Occipital lobe (tissue), 3 donors: ENCODE measurements at places on chromosomes 1 and 21.

DNA sequence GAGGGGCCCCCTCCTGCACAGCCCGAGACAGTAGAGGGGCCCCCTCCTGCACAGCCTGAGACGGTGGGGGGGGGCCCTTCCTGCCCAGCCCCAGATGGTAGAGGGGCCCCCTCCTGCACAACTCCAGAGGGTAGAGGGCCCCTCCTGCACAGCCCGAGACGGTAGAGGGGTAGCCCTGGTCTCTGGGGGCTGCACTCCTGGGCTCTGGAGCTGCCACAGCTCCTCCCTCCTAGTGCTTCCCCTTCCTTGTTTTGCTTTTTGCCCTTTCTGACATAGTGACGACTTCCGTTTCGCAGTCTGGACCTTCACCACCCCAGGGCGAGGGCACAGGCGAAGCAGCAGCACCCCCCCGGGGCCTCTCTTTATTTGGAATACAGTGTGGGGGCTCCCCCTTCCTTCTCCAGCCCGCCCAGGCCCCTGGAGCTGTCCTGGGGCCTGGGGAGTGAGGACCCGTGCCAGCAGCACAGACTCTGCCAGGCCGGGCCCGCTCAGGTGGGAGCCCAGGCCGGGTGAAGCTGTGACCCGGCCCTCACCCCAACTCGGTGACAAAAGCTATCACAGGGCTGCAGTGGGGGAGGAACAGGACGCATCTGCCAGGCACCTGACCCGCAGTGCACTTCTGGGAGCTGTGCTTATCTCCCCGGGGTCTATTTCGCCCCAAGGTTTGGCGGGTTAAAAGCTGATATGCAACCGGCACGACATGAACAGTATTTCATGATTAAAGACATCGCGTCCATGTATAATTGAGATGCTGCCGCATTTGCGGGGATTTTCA is 1.1 kb upstream of the PRXL2B start:
- peak; percentile 22 for DNase-seq

- DNase-seq: no peak
Observed at GRCh38 chr1:173469656-173470055, 7.5 kb upstream of the PRDX6 start.

DNA sequence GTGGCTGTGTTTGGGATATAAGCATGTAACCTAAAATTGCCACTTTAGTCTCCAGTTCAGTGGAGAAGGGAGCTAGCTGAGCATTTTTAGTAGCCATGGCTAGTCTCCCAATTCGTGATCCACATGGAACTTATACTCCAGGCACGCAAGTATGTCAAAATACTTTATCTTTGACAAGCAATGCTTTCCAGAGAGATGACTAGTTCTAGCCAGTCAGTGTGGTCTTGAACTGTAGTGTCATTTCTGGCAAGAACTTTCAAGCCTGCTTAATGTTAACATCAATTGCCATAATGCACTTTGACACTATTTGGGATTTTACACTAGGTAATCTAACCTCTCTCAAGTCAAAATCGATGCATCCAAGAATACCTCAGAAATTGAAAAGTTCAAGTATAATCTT is 660.0 kb downstream of the PTPRC start:
- DNase-seq: no peak

GRCh38 chr1:113388017-113388620 is 2.2 kb upstream of the MAGI3 start:
- DNase-seq: no peak

GRCh38 chr1:212379366-212379765 is 35.3 kb downstream of the PACC1 start:
- DNase-seq: no peak

DNA sequence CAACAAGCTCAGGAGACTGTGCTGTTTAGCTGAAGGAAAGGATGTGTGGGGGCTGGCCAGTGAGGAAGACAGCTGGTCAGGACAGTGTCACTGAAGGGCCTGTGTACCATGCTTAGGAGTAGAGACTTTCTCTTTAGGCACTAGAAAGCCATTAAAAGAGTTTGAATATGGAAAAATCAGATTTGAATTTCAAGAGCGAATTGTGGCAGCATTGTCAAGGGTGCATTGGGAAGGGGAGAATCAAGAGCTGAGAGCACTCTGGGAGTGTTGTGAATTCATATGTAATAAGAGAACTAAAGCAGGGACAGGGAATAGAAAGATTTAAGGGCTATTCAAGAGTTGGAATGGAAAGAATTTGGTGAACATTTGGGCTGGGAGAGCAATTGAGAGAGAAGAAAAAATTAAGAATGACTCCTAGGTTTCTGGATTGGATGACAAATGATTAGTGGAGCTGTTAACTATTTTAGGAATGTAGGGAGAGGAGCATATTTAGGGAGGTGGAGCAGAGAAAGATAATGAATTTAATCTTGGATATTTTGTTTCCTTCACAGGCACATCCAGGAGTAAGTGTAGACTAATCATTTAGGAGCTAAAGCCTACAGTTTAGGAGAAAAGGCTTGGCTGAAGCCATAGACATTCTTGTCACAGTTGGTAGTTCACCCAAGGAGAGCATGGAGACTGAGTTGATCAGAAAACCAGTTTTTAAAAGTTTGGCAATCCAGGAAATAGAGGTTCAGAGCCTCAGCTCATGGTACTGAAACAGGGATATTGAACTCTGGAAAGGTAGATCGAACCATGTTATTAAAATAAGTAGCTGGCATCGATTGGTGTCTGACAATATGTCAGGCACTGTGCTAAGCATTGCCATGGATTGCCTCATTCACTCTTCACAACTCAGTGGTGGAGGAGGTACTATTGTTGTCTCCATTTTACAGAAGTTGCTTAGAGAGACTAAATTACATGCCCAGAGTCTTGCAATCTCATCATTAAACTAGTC is 23.1 kb upstream of the TOR3A start:
- DNase-seq: no peak

- no peak for DNase-seq
Observed at GRCh38 chr1:6265151-6265550, 4.3 kb upstream of the GPR153 start.

- DNase-seq: no peak
Observed at GRCh38 chr1:228927946-228928898, 192.9 kb downstream of the RHOU start.

- DNase-seq: no peak
Observed at GRCh38 chr1:88998716-88999115, 6.3 kb upstream of the KYAT3 start.

DNA sequence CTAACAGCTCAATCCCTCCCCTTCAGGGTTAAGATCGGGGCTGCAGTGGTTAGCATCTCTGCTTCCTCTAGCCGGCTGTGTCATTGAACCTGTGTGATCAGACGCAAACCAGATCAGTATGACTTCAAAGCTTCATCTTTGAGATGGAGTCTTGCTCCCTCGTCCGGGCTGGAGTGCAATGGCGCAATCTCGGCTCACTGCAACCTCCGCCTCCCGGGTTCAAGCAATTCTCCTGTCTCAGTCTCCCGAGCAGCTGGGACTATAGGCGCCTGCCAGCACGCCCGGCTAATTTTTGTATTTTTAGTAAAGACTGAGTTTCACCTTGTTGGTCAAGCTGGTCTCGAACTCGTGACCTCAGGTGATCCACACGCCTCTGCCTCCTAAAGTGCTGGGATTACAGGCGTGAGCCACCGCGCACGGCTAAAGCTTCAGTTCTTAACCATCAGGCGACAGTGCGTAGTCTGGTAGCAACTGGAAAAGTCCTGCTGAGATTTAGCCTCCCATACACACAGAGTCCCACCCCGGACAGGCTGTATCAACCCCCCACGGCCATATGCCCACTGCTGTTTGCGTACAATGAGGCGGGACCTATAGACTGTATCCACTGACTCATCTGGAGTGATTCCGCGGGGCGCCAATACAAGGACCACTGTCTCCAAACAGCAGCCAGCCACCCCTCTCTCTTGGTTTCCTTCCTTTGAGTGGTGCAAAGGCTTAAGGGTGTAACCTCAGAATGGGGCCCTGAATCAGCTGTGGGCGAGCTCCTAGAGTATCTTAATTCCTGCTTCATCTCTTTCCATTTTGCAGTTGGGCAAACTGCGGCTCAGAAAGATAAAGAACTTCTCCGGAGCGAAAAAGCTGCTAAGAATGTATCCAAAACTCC is 23.3 kb downstream of the CELA3A start:
- peak; percentile 64 for DNase-seq

GRCh38 chr1:156502894-156503697 is 2.5 kb upstream of the MEF2D start:
- peak; percentile 70 for DNase-seq

DNA sequence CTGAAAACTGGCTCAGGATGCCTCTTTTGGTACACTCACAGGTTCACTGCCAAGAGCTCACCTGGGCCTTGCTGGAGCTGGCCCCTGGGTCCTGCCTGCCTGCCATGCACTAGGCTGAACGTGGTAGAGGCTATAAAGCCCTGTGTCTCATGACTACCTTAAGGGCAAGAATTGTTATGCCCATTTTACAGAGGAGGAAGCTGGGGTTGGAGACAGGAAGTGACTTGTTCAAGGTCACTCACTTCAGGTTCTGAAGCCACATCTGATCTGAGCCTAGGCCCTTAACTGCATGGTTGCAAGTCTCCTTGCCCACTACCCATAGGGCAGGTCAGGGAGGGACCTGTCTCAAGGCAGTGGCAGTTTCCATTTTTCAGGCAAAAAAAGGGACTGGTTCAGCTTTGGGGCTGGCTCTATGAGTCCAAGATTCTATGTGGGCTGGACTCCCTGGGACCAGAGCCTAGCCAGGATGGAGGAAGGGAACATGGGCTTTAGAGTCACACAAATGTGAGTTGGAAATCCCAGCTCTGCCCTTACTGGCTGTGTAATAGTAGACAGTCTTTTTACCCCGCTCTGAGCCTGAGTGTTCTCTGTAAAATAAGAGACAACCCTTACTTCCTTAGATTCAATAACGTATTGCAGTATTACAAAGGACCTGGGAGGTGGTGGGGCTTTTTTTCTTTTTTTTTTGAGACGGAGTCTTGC is 7.8 kb downstream of the STK40 start:
- no peak for DNase-seq

DNA sequence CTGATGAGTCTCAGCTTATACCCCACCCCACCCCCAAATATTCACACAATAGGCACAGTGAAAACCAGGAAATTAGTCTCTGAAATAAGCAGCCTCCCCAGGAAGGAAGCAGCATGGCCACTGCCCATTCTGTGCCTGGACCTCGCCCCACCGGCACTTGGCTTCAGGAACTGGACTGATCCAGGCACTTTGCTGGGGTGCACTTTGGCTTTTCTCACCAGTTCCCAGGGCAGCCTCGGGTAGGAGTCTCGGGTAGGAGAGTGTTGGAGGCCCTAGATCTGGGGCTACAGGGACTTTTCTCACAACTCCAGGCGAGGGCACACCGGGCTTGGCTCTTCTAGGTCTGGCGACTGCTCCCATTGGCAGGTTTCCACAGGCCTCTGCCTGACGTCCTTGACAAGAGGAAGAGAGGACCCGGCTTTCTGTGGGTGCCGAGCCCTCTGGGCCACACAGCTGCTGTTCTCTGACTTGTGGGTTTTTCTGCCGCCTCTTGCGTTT is 18.7 kb downstream of the ADARB1 start:
- DNase-seq: no peak

DNA sequence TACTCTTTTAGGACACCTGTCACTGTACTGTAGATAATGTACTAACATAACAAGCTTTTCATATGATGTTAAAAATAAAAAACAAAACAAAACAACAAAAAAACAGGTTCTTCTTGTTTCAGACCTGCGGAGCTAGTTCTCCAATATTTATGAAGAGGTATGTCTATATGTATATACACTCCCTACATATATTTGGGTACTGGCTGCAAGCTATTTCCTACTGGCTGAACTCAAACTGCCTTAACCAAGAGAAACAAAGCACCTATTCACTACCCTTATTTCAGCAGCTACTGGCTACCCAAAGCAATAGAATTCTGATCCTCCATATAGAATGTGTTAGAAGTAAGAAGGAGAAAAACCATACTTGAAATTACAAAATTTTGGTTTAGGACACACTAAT is 73.5 kb downstream of the ABL2 start:
- no peak for DNase-seq

- no peak for DNase-seq
Observed at GRCh38 chr1:1137256-1138045, 21.6 kb upstream of the C1orf159 start.

DNA sequence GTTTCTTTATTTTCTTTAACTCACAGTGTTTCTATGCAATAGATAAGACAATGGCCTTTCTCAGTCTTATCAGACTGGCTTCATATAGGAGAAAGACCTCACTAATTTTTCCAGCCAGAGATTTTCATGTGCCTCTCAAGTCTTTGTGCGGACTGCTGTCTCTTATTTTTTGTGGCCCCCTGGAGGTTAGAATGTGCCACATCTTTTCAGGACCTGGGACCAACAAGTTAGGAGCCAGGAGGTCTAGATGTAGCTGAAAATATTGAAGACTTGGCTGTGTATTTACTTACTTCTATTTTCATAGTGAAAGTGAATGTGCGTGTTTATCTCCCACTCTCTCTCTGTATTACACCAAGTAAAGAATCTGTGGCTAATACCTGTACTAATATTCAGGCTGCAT is 42.1 kb upstream of the CFHR3 start:
- DNase-seq: no peak

DNA sequence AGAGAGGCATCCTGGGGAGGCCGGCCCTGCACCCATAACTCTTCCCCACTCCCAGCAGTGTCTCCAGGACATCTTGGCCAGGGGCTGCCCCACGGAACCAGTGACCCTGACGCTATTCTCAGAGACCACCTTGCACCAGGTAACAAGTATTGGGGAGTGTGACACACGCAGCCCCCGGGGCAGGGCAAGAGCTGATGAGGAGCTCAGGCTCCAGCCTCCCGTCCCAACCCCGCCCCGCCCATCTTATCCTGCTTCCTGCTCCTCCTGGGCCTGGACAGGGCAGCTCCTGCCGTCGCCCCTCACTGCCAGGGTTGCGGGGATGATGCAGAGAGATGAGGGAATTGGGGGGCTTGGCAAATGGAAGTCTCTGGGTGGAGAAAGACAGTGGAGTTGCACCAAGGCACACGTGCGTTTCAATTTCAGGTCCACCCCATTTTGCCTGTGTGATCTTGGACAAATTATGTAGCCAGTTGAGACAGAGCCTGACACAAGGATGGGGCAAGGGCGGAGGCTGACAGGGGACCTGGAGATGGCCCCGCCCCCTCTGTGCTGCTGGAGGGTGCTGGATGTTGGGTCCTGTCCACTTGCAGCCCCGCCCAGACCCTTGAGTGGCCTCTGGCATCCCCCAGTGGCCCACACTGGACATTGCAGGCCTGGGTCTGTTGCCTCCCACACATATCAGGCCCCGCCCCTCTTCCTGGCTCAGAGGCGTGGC is 10.7 kb downstream of the CLCNKA start:
- peak; percentile 23 for DNase-seq

DNA sequence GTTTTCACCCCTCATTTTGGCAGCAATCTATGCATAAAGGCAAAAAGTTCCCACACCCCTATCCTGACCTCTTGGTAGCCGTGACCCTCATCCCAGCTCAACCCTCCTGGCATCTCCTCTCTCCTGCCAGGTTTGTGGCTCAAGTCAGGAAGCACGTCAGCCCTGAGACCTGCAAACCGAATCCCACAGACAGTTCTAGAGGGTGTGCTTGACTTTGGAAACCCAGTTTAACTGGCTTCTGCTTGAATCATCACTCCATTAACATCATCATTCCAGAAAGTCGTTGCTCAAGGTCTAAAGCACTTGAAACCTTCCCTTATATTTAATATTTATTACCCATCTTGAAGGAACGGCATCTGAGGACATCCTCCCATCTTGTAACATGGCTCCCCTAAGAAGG is 133.4 kb upstream of the ERG start:
- no peak for DNase-seq

- DNase-seq: no peak
Observed at GRCh38 chr21:16532840-16533239, 803.1 kb downstream of the USP25 start.

- no peak for DNase-seq
Observed at GRCh38 chr1:198054510-198054909, 102.3 kb upstream of the NEK7 start.

- no peak for DNase-seq
Observed at GRCh38 chr21:35088319-35088771, 39.2 kb upstream of the RUNX1 start.

GRCh38 chr1:84103197-84103992 is 40.7 kb upstream of the PRKACB start:
- DNase-seq: peak; percentile 24
